Stimulated activated CD4-positive, alpha-beta T cell treated with anti-CD3 and anti-CD28 coated beads, Interleukin-4, amount 100 ng/mL, for 24 hours (primary cell): ENCODE measurements at places on chromosomes 2 and 18.

DNA sequence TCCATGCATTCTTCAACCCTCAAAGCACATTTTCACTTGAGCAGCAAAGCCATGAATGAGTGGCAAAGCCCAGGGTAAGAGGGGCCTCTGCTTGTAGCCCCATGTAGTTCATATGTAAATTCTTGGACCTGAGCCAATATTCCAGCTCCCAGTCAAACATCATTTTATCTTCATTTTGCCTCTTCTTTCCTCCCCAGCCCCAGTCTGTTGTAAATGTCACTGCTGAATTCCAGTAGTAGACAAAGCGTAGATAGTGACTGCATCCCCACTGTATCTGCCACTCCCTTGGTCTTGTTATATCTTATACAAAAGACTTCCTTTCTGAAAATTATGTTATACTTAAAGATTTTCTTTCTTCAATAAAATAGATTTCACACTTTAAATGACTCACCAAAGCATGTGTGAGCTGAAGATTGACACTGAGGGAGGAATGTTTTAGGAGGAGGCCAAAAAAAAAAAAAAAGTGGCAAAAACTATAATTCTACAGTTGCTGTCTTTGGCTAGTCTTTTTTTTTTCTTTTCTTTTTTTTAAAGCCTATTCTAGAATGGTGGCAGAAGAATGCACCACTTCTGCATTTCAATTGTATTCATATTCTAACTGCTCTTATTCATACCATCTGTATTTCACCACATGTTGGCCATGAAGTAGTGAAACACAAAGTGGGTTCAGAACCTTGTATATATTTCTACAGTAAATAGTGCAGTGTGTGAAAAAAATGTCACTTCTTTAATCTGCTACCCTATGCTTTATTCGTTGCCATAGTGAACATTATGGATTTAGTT lies 306.1 kb downstream of the CPS1 start:
- no peak for DNase-seq

- DNase-seq: no peak
These were observed 27.0 kb downstream of the IRS1 start for GRCh38 chr2:226772389-226773179.

GRCh38 chr2:62464221-62465007 lies 41.6 kb downstream of the TMEM17 start:
- no peak for DNase-seq

DNA sequence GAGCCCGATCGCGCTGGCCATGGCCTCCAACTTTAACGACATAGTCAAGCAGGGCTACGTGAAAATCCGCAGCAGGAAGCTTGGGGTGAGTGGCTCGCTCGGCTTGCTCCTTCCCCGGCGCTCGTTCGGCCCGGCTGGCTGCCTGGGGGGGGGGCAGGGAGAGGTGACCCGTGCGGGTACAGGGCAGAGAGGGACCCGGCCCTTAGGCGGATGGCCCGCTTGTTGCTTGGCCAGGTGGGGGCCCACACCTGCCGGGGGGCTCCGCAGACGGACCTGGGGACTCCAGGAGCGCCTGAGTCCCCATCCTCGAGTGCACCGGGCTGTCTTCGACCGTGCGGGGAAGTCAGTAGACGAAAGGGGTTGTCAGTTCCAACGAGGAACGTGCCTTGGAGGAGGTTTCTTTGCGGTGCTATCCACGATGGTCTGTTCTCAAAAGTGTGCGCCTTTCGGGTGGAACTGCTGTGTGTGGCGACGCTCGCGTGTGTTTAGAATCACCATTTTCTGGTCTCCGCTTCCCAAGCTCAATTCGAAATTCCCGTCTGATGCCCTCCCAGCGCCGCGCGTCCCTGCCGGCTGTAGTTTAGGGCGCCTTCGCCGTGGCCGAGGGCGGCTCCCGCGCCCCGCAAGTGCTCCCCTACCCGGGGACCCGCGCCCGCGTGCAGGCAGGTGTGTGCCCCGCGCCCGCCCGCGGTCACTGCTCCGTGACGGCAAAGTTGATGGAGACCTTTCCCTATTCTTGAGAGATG lies 711 bp downstream of the DOK6 start:
- DNase-seq: no peak

- DNase-seq: peak; percentile 53
These were observed 11.2 kb downstream of the ZNF142 start for GRCh38 chr2:218648088-218648786.

DNA sequence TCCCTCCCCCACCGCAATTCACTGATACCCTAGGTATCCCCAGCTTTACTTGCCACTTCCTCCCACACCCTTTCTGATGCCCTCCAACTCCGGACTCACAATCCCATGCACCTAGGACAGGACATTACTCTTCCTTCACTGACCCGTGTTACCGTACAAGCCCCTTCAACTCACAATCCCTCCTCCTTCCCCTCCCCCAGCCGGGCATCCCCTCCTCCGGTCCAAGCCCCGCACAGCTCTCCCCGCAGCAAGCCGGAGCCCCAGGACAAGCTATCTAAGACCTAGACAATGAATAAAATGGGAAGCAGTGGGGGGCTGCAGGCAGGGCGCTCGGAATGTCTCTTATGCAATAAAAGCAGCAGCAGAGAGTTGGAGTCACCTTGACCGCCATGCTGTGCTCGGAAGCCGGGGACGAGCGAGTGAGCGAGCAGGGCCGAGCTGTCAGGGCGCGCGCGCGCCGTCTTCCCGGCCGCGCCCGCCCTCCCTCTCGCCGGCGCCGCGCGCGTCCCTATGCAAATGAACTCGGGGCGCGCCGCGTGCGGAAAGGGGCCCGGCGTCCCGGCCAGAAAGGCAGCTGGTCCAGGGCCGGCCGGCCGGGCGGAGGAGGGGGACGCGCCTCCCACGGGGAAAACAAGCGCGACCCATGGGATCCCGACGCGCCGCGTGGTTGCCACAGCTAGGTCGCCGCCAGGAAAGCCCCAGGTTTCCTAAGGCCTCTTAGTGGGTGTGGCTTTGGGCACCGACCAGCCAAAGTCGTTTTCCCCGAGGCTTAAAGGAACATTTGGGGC lies at the start of gene SLC25A12:
TSS of gene SLC25A12 (minus strand) at position 421 of the 788 bp plus-strand sequence. CDS start at position 391, 30 bp downstream.
- peak; percentile 72 for DNase-seq
